Stimulated activated CD8-positive, alpha-beta memory T cell treated with anti-CD3 and anti-CD28 coated beads, Interleukin-7, amount 100 ng/mL, for 4 hours (primary cell): ENCODE measurements at places on chromosomes 4 and X.

DNA sequence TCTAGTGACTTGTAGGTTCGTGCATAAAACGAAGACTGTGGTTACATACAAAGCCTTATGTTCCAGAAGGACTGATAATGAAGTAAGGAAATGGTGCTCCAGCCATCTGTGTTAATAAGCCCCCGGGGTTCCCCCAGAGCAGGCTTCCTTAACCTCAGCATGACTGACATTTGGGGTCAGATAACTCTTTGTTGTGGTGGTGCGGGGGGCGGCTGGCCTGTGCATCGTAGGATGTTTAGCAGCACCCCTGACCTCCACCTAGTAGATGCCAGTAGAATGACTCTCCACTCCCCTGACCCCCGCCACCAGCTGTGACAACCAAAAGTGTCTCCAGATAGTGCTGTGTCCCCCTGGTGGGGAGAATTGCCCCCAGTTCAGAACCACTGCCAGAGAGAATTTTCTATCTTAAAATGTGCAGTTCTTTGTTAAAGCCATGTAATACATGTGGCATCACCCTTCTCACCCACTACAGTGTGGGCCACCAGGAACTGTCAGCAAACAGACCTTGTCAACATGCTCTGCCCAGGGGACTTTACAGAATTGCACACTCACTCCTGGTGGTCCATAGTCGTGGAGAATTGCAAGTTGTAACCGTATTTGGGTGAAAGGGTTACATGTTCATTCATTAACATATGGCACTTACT is 7.5 kb downstream of the SH3KBP1 start:
- DNase-seq, result no peak

GRCh38 chr4:42906341-42906740 is 13.8 kb downstream of the GRXCR1 start:
- DNase-seq, result no peak

GRCh38 chrX:70826715-70827114 is 81.8 kb downstream of the TEX11 start:
- DNase-seq, result no peak

DNA sequence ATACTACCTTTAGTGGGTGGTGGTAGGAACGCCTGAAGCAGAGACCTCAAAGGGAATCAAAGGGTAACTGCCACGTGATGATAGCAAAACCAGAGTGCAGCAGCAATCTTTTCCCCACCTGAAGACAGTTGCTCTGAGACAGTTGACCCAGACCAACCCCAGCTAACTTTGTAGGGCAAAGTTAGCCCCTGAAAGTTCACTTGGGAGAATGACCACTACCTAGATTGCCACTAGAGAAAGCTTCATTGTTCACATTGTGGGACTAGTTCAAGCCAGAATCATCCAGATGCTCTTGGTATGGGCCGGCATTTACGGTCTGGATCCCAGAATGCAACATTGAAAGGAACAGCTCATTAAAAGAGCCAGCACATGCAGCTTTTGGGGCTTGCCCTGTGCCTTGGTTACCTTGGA is 4.1 kb downstream of the SEPTIN6 start:
- DNase-seq, result no peak

GRCh38 chr4:76447393-76447851 is 12.4 kb downstream of the SHROOM3 start:
- DNase-seq, result no peak

DNA sequence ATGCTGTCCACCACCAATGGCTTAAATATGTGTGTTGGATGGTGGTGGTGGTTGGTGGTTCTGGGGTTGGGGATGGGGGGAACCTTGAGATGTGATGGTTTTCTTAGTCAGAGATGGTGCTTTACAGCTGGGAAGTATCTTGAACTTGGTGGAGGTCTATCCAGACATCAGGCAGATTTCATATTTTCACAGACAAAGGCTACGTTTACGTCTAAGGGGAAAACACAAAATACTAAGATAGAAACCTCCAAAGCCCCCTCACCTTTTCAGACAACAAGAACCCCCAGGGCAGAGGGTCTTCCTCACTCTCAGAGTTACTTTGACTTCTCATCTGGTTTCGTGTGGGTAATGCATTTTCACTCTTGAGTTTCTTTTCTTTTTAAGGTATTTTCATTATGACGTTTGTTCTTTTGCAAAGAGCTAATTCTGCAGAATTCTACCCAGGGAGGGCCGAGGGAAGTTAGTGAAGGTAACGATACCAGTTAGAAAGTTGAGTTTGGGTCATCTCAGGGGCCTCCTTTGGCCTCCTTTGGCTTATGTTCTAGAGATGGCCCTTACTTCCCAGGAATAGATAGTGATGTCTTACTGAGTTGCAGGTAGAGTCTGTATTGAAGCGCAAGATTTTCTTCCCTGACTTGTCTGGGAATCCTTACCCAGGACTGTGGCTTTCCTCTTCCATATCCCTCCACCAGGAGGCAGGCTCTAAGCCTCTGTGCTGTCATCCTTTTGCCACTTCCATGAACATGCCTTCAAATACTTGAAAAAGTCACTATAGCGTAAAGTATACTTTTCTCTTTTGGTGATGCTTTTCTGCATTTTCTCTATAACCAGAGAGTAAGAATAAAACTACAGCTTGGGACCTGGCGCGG is 31.9 kb downstream of the RHOH start:
- DNase-seq, result no peak

- no peak for DNase-seq
These were observed 370.0 kb downstream of the FBXW7 start for GRCh38 chr4:152165846-152166245.

DNA sequence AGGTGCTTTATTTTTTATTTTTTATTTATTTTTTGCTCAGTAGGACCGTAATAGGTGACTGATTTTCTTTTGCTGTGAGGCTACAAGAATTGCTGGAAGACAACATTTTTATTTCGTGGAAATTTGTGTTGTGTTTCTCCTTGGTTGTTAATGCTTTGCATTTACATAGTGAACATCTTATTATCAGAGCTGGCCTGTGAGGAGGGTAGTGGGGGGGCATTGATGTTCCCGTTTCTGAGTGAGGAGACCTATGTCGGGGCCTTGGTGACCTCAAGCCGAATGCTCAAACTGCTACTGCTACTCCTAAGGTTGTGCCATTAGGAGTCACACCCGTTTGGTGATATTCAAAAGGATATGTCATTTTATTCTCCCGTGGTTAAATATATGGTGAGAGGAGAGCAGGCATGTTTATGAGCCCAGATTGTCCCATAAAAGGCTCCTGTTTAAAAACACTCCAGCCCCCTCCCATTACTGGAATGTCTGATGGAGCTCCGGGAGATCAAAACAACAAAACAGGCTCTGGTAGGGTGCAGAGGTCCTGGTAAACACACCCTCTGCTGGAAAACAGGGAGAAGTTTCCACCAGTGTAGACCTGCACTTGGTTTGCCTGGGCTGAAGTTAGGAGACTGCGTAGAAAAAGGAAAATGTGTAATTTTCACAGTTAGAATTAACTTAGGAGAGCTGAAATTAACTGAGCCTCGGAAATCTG is 5.6 kb downstream of the PDGFRA start:
- DNase-seq, result no peak

DNA sequence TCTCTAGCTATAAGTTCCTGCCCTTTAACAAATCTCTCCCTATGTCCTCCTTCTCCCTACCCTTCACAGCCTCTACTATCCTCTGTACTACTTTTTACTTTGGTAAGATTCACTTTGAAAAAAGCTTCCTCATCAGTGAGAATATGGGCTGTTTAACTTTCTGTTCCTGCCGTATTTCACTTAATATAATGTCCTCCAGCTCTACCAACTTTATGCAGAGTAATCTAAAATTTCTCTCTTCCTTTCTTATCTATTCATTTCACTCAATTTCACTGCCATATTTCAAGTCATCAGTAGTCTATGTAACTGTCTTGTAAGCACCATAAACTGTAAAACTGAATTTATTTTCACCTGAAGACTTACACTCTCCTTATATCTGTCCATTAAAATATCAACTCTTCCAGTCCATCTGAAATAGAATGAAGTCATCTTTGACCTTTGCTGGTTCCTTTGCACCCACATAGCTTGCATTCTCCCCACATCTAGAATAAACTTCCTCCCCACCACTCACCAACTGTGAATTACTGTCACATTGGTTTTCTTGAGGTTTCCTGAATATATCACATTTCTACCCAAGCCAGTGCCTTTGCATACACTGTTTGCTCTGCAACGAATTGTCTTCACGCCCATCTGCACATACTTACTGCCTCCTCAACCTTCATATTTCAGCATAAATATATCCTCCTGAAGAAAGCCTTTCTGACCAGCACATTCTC is 54.6 kb downstream of the ARAP2 start:
- no peak for DNase-seq

- DNase-seq, result no peak
These were observed 345.1 kb upstream of the SMIM31 start for GRCh38 chr4:164408831-164409230.

- DNase-seq, result no peak
These were observed 62.5 kb downstream of the PPEF1 start for GRCh38 chrX:18769812-18770573.

DNA sequence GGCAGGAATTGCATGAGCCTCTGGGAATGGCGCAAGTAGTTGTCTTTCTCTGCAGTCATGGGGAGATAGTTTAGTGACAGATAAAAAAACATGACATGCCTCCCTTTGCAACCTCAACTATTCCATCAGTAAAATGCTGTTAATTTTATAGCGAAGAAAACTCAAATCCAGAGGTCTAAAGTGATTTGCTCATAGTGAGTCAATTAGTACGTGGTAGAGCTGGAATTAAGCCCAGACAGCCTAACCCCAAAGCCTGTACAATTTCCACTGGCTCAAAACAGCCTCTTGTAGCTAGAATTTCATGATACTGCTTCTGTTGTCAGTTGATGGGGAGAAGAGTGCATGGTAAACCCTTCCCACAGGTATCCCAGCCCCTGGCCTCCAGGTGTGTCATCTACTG is 81.3 kb upstream of the TRPC5 start:
- DNase-seq, result no peak

DNA sequence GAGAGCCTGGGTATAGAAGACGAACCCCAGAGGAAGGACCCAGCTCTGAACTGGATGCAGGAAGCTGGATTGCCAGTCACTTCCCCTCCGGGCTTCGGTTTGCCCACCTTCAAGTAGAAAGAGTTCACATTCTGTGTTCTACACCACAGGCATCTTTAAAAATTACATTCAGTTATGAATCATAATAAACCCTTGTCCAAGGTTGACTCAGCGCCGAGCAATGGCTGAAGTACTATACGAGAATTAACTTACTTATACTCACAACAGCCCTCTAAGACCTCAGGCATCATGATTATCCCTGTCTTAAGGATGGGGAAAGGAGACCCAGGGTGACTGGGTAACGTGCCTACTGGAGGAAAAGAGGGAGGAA is 72.5 kb downstream of the EVC2 start:
- DNase-seq, result no peak

- no peak for DNase-seq
These were observed 238.8 kb upstream of the GRIA3 start for GRCh38 chrX:122945328-122945727.

DNA sequence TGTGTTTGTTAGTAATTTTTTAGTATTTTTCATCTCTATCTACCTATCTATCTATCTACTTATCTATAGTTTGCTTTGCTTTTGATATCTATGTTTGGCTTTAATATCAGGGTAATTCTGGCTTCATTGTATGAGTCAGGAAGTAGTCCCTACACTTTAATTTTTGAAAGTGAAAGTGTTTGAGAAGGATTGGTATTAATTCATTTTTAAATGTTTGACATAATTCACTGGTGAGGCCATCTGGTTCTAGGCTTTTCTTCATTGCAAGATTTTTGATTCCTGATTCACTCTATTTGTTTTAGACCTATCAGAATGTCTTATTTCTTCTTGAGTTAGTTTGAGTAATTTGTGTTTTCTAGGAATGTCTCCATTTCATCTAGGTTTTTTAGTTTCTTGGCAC is 20.2 kb upstream of the TCP11X2 start:
- DNase-seq, result no peak

GRCh38 chr4:55312489-55313101 is 33.4 kb upstream of the SRD5A3 start:
- DNase-seq, result no peak

- no peak for DNase-seq
These were observed 39.6 kb downstream of the DKK2 start for GRCh38 chr4:106996490-106996889.

DNA sequence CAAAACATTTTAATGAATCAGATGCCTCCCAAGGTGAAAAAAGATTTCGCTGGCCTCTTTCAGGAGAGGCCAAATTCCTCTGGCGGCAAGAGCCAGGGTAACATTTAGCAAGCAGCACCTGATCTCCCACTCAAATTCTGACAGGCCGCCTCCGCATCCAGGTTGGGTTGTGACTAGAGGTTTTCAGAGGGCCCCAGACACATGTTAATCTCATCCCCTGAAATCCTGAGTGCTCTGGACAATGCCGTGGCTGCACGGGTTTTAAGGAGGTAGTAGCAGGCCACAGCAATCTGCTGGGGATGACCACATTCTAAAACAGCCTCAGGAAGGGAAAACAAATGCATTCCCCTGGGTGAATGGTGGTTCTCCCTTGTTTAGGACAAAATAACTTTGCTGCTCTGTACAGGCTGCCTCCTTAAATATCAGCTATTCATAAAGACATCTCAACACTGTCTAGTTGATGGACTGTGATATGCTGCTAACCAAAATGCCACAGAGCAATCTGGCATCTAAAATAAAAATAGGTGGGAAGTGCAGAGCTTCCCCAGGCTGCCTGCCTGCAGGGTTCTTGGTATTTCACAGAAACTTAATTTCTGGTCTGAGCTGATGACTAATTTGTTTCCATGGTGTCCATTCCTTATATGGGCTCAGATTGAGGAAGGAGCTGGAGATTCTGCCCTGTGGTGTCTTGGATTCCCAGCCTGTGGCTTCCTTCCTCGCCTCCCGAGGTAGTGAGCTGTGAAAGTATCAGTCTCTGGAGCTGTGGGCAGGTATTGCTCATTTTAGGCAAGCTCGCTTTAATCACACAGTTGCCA is 202.0 kb downstream of the DCLK2 start:
- no peak for DNase-seq

DNA sequence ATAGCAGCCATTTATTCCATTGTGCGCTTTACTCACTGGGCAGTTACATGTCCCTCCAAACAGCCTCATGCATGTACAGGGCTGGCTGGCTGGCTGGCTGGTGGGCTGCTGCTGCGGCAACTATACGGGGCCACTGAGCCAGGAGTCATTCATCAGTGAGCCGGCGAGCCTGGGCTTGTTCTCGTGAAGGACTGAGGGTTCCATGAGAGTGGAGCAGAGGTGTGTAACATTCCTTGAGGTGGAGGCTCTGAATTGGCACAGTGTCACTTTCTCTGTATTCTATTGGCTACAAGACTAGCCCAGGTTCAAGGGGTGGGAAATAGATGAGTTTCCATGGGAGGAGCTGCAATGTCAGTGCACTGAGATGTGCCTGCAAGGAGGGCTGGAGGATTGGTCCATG is 89.1 kb downstream of the ARHGAP10 start:
- DNase-seq, result no peak

GRCh38 chrX:67693928-67694327 is 150.1 kb downstream of the AR start:
- DNase-seq, result no peak

DNA sequence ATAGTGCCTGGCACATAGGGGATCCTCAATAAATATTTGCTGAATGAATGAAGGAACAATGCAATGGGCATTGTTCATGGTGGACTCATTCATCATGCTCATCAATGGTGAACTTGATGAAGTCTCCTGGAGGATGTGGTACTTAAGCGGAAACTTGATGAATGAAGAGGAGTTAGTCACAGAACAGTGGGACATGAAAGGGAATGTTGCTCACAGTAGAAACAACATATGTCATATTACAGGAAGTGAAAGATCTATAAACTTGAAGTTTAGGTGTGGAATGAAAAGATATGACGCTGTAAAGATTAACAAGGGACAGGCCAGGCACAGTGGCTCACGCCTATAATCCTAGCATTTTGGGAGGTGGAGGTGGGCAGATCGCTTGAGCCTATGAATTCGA is 224.1 kb downstream of the PPP3CA start:
- DNase-seq, result no peak
